ENCODE measurements at places on chromosomes 13 and 19.

- no peak for DNase-seq
These were observed 277.9 kb downstream of the RBM26 start for GRCh38 chr13:79128158-79128557.

GRCh38 chr13:94666065-94666464 lies 46.3 kb downstream of the SOX21 start:
- no peak for DNase-seq

DNA sequence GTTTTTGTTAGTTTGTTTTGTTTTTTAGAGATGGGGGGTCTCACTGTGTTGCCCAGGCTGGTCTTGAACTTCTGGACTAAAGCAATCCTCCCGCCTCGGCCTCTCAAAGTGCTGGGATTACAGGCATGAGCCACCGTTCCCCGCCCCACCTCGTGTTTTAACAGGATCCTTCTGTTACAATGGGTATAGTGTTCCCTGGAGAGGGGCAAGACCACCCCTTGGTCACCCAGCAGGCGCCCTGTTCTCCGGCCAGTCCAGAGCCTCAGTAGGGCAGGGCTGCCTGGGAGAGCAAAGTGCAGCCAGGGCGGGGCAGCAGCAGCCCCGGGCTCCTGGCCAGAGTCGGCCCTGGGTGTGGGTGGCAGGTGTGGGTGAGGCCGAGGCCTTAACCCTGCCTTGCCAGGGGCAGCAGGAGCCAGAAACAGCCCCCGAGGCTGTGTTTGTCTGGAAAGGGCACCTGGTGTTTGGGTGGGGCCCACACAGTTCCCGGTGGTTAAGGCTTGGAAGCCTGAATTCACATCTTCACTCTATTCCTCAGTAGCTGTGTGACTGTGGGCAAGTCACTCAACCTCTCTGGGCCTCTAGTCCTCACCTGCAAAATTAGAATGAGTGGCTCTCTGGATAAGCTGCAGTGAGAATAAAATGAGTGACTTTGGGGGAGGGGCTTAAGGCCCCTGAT lies 7.2 kb downstream of the VASP start:
- DNase-seq, result no peak

GRCh38 chr13:97986835-97987234 lies 33.4 kb downstream of the IPO5 start:
- no peak for DNase-seq

- no peak for DNase-seq
These were observed 385.4 kb upstream of the PRR20A start for GRCh38 chr13:56755181-56755935.

GRCh38 chr13:99959540-99960230 lies 11.9 kb downstream of the ZIC5 start:
- DNase-seq, result no peak

- DNase-seq, result no peak
These were observed 25.1 kb downstream of the FPR3 start for GRCh38 chr19:51820011-51820410.
